ENCODE measurements at places on chromosomes 7 and 10.

DNA sequence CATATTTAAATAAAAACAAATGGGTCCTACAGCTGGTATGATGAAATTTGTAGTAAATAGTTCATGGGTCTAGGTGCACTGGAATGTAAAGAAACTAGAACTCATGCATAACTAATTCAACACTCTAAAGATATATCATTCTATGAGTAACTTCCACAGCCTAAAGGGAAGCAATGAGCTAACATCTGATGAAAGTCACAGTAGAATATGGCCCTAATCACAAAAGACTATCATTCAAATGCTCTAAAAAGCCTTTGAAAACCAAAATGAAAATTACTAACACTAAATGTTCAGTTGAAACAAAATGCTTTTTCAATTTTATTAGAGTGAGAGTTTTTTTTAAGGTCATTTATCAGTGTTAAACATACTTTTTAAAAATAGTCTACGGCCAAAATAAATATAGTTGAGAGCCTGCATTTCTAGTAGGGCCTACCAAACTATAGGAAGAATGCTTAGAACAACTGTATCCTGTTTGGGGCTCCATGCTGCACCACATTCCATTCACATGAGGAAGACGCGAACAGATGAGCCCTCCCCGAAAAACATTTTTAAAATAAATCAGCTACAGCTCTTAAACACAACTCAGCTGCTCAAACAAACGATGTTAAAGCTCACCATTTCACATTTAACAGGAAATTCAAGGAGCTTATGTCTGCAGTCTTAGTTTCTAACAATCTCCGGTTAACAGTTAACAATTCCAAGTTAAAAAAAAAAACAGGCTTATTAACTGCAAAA, 134.5 kb downstream of the NRBF2 start:
- DNase-seq: no peak

GRCh38 chr10:16565604-16566003, 43.9 kb upstream of the C1QL3 start:
- DNase-seq: no peak

DNA sequence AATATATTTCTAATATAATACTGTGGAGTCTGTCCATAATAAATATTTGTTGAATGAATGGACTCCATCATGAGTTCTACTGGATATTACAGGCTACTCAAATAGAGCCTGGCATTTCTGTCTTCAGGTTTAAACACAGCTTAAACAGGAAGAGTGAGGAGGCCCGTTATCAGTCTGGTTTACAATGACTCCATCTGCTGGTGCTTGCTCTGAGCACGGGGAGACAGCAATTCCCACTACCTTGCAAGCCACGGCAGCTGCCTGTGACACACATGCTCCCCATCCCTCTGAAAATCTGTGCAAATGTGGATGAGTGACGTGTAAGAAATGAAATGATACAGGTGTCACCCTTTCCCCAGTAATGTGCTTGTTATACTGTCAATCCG, 293.5 kb upstream of the IMMP2L start:
- no peak for DNase-seq

DNA sequence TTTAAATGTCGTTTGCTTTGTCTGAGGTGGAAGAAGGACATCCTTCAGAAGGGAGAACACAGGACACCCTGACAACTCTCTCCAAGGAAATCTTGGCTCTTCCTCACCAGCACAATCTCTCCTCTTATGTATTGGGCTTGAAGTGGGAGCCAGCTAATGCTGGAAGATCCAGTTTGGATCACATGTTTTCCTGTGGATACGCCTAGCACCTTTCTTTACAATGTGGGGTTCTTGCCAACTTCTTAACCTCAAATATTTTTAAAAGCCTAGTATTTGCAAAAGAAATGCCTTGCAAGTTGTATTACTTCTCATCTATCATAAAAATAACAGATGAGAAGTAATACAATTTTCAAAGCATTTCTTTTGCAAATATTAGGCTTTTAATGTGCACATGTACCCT, 76.4 kb downstream of the FRMD4A start:
- no peak for DNase-seq

DNA sequence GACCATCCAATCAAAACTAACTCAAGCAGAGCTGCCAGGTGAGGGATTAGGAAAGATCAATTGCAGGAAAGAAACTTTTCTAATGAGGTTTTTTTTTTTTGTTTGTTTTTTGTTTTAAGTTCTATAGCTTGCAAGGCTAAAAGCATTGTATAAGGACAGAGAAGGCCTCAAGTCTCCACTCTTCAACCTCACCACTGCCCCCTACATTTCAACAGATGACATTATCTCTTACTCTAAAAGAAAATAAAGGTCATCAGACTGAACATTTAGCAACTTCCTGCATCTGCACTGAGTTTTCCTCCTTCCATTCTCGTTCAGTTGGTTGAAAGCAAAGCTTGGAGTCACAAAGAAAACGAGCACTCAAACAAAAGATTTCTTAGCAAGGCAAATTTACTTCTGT, 45.2 kb upstream of the EXOC4 start:
- DNase-seq: no peak

GRCh38 chr10:12829831-12830390, 171.6 kb downstream of the CCDC3 start:
- no peak for DNase-seq

GRCh38 chr7:121578669-121579068, 182.6 kb upstream of the FAM3C start:
- no peak for DNase-seq

DNA sequence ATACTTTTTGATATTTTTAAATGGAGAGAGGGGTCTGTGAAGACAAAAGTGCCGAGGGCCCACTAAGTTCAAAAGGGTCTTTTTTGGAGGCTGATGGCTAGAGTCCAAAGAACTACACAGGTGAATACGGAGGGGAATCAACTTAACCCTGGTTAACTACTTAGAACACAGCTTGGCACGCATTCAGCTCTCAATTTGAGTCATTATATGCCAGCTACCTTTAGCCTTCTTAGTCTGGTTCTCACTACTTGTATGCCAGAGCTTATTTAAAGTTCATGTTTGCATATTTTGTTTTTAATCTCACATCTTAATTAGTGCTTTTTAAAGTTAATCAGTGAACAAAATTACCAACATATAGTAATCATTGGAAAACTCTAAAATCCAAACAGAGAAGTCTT, 80.8 kb downstream of the VWDE start:
- DNase-seq: no peak

DNA sequence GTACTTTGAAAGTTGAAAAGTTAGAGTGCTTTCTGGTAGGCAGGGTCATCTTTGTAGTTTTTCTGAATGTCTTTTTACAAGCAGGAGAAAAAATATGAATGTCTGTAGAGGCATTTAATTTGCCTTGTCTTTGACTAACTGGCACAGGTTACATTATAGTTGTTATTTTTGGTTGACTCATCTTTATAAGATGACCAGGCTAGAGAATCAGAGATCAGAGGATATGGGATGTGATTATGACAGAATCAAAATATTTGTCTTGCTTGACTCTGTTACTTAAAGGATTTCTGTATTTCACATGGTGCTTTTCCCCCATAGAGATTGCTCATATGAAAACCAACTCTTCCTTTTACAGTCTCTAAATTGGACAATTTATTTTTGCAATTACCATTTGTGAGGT, 2.4 kb downstream of the ZMYND11 start:
- DNase-seq: no peak

- no peak for DNase-seq
These were observed 213.1 kb downstream of the CHRM2 start for GRCh38 chr7:137081321-137082093.

DNA sequence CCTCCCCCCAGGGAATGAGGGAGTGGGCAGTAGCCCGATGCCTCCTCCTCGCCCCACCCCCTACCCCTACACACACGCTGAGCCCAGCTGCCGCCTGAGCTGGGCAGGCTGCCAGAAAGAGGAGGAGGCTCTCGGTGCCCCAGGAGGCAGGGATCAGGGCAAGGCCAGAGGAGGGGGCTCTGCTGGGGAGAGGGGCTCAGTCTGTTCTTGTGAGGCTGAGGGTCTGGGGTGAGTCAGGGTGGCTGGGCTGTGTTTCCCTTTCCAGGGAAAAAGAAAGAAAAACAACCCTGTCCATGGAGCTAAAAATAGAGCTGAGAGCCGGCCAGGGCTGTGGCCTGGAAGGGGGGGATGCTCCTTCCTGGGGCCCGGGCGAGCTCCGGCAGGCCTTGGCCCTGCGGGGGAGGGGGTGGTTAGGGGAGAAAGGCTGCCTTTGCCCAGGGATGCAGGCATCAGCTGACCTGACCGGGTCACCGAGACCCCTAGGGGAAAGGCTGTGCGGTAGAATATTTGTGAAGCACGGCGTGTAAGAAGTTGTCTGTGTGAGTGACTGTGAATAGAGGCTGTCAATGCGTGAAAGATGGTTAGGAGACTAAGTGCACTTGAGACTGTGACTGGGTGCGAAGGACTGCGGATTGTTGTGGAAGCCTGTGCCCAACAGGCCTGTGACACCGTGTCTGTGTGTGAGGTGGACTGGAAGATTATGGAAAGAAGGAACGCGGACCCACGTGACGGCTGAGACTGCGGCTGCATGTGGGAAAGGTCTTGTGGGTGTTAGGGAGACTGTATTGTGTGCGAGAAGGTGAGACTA, 1.2 kb upstream of the LZTS2 start:
- peak; percentile 75 for DNase-seq

DNA sequence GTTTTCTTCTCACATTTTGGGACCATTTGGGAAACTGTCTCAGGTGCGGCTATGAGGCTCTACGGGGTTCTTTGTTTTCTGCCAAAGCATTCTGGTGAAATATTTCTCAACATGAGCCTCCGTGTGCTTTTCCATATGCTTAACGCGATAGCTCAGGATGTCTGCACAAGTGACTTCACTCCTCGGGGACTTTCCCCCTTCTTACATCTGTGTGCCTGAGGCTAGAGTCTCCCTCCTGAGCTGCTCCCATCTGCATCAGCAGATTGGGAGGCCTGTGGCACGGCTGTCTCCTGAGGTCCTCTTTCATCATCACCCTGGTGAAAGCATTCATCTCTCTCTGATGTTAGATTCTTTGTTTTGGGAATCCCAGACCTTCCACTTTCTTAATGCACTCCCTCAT, 1190.9 kb downstream of the TYW1 start:
- DNase-seq: no peak

DNA sequence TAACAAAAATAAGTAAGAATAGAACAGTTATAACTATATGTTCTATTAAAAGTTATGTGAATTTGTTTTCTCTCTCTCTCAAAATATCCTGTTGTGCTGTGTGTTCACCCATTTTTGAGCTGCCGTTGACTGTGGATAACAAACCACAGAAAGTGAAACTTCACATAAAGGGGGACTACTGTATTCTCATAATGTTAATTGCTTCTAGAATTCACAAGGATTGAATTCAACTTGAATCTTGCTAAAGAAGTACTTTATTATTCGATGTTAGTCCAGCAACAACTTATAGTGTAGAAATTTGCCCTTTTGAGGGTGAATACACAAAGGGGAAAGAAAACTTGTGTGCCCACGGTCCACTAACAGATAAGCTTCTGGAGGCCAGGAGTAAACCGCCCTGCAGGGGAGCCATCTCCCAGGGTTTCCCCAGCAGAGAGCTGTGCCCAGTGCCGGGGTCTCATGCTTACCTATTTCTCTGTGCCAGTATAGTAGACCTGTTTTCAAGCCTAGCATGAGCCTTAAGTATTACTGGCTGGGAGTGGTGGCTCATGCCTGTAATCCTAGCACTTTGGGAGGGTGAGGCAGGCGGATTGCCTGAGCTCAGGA, 87.1 kb downstream of the KAT6B start:
- DNase-seq: no peak

GRCh38 chr10:84015877-84016595, 123.3 kb upstream of the GHITM start:
- DNase-seq: no peak

- no peak for DNase-seq
These were observed 24.1 kb upstream of the FAM180A start for GRCh38 chr7:135772639-135773222.

DNA sequence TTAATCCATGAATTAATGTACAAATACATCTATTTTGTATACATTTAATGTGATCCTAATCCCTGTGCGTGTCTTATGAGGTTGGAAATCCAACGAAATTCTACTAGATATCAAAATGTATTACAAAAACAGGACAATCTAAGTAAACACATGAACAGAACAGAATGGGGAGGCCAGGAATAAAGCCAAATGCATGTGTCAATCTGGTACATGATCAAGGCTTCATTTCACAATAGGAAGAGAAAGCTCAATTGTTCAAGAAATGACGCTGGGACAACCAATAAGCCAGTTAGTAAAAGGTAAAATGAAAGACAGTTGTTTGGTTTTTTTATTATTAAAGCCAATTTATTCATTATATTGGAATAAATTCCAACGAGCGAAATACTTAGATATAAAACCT, 83.0 kb downstream of the COL13A1 start:
- no peak for DNase-seq

DNA sequence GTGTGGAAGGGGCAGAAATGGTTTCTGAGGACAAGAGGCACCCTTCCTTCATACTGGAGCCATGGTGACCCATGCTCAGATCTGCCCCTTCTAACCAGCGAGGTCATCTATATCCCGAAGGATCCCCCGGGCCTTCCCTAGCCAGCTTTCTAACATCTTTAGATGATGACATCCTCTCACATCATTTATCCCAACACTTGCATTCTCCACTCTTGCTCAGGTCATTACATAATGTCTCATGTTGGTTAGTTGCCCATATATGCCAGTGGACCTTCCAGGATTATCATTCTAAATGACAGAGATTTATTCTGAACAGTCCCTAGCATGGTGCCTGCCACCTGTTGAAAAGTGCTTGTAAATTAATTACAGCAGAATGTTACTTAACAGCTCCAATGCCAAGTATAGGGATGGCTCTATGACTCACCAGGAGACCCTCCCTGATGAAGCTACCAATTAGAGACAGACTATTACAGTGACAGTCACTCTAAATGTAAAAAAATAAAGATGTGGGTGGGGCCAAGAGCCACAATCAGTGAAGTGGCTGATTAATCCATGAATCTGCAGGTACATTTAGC, 22.6 kb upstream of the ABLIM1 start:
- DNase-seq: no peak

DNA sequence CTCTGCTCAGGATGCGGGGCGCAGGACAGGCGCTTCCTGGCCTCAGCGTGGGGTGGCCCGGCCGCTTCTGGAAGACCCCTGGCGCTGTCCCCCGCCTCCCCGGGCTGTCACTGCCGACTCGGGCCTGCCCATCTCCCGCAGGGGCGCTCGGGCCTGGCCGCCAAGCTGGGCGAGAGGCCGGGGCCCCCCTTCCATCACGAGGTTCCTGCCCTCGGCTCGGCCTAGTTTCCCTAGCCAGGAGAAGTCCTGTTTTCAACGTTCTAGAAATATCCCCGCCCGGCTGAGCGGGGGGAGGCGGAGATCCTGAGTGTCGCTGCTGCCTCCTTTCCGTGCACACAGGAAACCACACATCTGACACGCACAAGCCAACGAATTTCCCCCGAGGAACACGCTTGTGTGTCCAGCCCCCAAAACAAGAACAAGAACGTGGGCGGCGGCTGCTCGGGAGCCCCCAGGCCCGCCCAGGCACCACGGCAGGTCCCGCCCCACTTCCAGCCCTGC, 33.7 kb downstream of the AP5Z1 start:
- DNase-seq: no peak

DNA sequence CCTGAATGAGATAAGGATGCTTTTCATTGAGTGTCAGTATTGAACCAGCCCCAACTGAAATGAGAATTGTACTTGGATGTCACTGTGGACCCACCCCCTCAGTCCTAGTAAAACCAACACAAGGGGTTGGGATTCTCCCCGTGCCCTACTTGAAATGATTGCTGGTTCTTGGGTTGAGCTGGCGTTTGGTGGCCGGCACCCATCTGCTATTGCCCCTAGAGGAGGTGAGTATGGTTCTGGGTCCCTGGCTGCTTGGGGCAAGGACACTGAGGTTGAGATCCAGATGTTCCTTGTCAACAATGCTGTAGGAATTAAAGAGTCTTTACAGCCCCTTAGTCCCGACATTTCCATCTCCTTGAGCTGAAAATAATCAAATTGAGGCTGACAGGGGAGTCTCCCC, 170.0 kb upstream of the ZNF32 start:
- no peak for DNase-seq

GRCh38 chr7:46428295-46428694, 507.2 kb upstream of the IGFBP3 start:
- no peak for DNase-seq
